ENCODE measurements at places on chromosomes 2 and 18.

DNA sequence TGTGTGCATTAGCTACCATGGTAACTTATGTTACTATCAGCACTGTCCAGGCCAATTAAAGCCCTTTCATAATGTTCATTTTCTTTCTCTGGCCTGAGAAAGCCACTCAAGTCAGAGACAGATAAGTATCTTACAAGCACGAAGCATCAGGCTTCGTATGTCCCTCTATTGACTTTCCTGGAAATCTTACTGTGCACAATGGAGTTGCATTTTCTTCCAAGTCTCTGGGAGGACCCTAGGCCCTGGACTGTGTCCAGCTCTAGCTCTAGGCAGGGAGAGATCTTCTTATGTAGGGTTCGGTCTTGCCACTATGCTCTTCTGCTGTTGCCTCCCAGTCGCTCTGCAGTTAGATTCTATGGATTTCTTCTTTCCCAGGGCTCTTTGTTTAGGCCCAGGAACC, 40.0 kb upstream of the ITGA6 start:
- DNase-seq, result no peak

- no peak for DNase-seq
Measured at GRCh38 chr2:212361174-212361756, 177.3 kb downstream of the ERBB4 start.

- no peak for DNase-seq
Measured at GRCh38 chr18:59821983-59822382, 77.8 kb upstream of the PMAIP1 start.

- no peak for DNase-seq
Measured at GRCh38 chr2:176732780-176733179, 463.5 kb downstream of the MTX2 start.

- DNase-seq, result no peak
Measured at GRCh38 chr2:109644571-109645275, 30.6 kb downstream of the SOWAHC start.

GRCh38 chr18:75244351-75245313, 34.0 kb downstream of the TSHZ1 start:
- DNase-seq, result peak; percentile 32

- DNase-seq, result no peak
Measured at GRCh38 chr18:11909591-11910026, 1.5 kb upstream of the MPPE1 start.

DNA sequence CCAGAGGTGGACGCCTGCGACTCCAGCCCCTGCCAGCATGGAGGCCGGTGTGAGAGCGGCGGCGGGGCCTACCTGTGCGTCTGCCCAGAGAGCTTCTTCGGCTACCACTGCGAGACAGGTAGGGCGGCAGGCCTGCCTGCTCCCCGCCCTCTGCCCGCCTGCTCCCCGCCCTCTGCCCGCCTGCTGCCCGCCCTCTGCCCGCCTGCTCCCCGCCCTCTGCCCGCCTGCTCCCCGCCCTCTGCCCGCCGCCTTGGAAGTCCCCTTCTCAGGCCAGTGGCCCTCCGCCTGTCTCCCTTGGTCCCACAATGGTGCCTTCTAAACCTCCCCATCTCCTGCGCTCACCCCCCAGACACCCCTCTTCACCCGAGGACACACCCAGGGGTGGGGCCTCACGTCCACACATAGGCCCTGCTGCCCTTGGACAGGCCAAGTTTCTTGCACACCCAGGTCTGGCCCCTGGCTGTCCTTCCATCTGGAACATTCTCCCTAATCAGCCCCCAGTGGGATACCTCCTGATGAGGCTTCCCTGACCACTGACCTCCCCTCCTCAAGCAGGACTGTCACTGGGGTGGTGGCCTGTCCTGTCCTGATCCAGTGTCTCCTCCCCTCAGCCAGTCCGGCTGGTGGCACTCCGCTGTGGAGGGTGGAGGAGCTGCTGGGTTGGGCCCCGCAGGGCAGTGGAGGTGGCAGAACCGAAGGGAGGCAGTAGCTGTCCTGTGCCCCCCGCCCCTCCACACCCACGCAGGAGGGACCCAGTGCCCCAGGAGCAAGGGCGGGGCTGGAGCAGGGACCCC, 37.9 kb downstream of the MTERF4 start:
- DNase-seq, result peak; percentile 50

GRCh38 chr2:114056294-114057143, 166.6 kb downstream of the ACTR3 start:
- DNase-seq, result no peak

- no peak for DNase-seq
Measured at GRCh38 chr2:25068217-25068616, 26.3 kb downstream of the EFR3B start.

DNA sequence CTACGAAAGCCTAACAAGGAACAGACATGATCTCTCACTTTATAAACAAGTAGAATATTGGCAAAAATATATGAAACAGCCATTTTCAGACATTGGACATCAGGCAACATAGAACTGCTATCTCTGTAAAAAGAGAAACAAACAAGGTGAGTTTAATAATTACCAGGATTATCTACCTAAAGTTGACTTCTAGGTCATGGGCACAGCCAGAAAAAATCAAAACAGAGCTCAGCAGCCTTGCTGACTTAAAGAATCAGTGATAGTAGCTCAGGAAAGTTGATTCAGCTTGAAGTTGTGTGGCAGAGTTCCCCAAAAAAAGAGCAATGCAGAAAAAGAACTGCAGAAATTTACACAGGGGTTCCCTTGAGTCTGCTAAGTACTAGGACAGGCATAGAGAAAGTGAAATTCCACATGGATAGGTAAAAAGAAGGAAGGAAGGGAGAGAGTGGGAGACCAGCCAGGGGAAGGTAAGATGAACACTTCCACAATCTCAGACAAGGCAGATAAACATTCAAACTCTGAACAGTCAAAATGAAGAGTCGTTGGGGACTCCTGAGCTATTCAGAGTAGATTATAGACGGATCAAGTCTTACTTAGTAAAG, 102.0 kb downstream of the EXOC6B start:
- no peak for DNase-seq

DNA sequence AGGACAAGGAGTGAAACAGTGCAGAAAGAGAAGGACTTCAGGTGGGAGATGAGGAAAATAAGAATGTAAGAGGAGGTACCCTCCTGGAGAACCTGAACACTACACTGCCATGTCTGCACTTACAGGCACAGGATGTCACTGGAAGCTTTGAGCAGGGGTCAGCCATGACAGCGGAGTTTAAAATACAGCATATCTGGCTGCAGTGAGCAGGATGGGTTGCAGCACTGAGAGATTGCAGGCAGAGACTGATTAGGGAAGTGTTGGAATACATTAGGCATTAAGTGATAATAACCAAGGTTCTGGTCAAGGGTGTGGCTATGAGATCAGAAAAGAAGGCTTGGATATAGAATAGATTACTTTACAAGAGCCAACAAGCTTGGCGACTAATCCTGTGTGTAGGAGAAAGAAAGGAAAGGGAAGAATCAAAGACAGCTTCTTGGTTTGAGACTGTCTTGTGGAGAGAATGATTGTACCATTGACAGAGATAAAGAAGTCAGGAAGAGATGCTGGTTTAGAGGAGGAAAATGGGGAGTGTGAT, 171.1 kb upstream of the RBMS1 start:
- DNase-seq, result no peak

DNA sequence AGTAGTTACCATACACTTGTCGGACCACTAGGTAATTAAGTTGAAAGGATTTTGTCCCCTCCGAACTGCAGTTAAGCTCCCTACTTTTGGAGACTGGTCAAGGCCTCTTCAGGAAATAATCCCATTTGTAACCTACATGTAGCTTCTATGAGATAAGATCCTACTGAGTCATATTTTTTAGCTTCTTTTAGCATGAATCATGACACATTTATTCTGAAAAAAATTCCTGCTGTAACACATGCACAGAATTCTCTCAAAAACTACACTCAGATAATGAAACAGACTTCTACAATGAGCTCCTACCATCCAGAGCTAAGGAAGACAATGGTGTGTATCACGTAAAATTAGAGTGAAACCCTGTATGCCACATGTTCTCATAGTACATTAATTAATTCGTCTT, 100.7 kb upstream of the CCDC195 start:
- no peak for DNase-seq

GRCh38 chr2:42214669-42215068, 45.5 kb downstream of the EML4 start:
- no peak for DNase-seq

GRCh38 chr2:63054841-63055225, 4.2 kb downstream of the OTX1 start:
- no peak for DNase-seq

- no peak for DNase-seq
Measured at GRCh38 chr2:21552981-21553380, 429.2 kb downstream of the TDRD15 start.

DNA sequence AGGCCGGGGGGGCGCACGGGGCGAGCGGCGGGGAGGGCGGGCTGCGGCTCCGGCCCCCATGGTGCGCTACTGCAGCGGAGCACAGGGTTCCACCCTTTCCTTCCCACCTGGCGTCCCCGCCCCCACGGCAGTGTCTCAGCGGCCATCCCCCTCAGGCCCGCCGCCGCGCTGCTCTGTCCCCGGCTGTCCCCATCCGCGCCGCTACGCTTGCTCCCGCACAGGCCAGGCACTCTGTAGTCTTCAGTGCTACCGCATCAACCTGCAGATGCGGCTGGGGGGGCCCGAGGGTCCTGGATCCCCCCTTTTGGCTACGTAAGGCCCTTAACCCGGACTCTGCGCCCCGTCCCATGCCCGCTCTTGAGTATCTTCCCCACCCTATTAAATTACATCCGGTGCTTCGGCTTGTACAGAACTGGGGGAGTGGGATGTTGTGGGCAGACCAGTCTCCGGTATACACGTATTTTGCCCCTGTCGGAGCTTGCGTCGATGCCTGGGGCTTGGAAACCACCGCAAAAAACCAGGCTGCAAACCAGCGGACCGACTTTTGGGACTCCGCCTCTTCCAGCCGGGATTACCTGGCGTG, 598 bp upstream of the WBP1 start:
- peak; percentile 74 for DNase-seq

DNA sequence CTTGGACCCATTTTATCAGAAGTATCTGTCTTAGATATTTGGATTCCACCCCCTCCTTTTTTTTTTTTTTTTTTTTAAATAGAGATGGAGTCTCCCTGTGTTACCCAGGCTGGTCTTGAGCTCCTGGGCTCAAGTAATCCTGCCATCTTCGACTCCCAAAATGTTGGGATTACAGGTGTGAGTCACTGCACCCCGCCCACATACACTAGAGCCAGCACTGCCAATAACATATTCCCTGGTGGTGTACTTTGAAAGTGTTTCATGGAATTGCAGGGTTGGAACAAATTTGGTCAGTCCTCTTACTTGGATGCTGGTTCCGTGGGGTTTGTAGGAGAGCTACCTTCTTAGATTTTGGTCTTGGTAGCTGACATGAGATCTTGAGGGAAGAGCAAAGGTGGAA, 15.0 kb downstream of the PDCL3 start:
- no peak for DNase-seq

DNA sequence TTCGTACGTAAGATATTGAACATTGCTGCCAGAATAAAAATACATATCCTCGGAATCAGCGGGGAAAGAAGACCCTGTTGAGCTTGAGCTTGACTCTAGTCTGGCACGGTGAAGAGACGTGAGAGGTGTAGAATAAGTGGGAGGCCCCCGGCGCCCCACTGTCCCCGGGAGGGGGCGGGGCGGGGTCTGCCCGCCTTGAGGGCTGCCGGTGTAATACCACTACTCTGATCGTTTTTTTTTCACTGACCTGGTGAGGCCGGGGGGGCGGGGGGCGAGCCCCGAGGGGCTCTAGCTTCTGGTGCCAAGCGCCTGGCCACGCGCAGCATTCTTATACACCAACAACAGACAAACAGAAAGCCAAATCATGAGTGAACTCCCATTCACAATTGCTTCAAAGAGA, 324.0 kb upstream of the REG3G start:
- no peak for DNase-seq

Data from CD4-positive, alpha-beta T cell (primary cell).